ENCODE measurements at places on chromosomes 5 and 9.
A peak's percentile ranks its signal among the peaks of the same experiment; 100 is the strongest.

- no peak for DNase-seq
Measured at GRCh38 chr9:132099741-132100407, 20.2 kb upstream of the MED27 start.

GRCh38 chr5:169921384-169921783, 58.9 kb downstream of the INSYN2B start:
- DNase-seq = no peak

GRCh38 chr5:112333331-112333781, 85.7 kb downstream of the EPB41L4A start:
- no peak for DNase-seq

DNA sequence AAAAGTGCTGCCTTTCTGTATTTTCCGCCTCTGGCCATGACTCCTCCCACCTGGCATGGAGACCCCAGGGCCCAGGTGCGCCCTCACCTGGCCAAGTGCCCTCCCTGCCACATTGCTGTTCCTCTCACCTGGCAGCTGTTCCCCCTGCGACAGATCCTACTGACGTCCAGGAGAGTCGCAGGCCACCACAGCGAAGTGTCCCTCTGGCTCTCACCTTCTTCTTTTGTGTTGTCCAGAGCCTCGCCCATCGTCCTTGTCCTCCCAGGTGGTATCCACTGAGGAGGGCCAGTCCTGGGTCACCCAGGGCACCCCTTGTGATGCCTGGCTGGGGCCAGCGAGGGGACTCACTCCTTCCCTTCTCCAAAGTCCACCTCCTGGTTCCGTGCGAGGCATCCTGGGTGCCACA, 2.6 kb downstream of the NKD2 start:
- no peak for DNase-seq

- no peak for DNase-seq
Measured at GRCh38 chr9:130332384-130332926, 66.9 kb downstream of the HMCN2 start.

DNA sequence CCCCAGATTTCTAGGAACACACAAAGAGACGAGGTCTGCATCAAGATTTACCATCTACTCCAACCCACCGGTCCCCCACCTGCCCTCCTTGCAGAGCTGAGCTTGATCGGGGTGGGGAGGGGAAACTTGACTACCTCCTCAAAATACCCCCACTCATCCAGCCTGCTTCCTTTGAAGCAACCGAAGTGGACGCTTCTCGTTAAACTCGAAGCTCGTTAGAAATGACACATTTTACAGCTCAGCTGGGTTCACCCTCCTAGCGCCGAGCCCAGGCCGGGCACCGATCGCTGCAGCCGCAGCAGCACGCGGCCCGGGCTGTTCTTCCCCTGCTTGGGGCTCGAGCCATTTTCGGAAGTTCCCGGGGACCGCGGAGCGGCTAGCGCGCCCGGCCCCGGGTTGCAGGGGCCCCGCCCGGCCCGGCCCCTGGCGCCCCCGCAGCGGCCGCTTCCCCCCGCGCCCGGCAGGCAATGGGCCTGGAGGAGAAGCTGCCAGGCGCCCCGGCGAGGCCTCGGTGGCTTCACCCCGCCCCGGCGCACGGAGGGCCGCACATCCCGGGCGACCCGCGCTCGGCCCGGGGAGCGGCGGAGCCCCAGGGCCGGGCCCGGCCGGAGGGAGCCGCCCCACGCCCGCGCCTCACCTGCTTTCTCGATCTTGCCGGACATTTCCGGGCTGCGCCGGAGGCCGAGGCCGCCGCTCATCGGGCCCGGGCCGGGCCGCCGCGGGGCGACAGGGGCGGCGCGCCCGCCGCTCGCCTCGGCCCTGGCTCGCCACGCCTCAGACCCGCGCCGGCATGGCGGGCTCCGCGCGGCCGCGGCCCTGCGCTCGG, 530 bp downstream of the RAPGEF1 start:
- peak; percentile 70 for DNase-seq

GRCh38 chr9:130117376-130117775, 54.8 kb upstream of the NCS1 start:
- no peak for DNase-seq

DNA sequence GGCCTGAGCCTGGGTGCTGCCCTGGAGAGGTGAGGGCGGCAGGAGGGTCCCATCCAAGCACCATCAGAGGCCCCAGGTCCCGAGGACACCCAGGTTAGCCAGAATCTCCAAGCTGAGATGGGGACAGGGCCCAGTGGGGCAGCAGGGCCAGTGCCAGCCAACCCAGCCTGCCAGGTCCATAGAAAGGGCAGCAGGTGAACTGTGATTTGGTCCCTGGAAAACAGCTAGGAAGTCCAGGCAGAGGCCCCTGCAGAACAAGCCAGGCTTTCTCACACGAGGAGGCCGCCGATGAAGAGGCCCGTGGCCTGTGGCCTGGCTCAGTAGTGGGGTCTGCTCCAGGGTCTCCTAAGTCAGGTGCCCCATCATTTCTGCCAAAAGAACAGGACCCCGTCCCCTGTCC, 2.0 kb downstream of the AGPAT2 start:
- no peak for DNase-seq

- no peak for DNase-seq
Measured at GRCh38 chr5:14156650-14157492, 13.7 kb downstream of the TRIO start.

DNA sequence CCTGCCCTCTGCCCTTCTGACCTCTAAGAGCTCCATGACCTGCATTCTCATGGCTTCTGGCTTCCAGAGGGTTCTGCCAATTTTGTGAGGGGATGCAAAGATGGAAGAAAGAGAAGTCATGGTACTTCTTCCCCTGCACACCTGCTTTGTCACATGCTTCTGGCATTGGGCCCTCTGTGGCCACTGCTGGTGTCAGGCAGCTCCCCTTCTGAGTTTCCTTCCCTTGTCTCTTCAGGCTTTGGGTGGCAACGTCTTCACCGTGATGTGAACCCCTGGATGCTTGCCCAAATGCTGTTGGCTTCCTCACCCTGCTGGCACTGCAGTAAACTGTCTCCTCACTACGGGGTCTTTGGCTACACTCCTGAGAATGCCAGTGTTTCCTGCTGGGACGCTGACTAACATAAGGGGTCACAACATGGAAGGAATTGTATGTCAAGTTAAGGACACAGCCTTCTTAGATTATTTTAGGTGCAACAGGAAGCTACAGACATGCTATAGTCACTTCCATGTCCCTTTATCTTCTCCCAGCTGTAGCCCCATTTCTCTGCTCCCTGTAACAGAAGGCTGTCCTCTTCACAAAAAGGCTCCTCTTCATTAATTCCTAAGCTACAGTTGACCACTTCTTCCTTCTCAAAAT, 8.9 kb upstream of the CLINT1 start:
- DNase-seq = no peak

- no peak for DNase-seq
Measured at GRCh38 chr5:32507738-32508434, 63.3 kb upstream of the ZFR start.

GRCh38 chr5:32909207-32909606, 198.1 kb downstream of the NPR3 start:
- DNase-seq = no peak

DNA sequence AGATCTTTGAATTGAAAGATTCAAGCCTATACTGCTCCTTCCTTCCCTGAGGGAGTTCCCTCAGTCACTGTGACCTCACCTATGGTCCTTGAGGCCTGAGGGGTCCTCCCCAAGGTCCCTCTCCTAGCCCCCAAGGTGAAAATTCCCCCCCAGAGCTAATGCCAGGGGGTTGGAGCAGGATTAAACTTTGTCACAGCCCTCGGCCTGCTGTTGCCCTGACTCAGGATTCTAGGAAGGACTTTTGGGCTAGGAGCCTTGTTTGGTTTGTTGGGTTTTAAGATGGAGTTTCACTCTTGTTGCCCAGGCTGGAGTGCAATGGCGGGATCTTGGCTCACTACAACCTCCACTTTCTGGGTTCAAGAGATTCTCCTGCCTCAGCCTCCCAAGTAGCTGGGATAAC, 123.2 kb downstream of the C5orf15 start:
- no peak for DNase-seq
